ENCODE measurements at places on chromosomes 7 and 10.

DNA sequence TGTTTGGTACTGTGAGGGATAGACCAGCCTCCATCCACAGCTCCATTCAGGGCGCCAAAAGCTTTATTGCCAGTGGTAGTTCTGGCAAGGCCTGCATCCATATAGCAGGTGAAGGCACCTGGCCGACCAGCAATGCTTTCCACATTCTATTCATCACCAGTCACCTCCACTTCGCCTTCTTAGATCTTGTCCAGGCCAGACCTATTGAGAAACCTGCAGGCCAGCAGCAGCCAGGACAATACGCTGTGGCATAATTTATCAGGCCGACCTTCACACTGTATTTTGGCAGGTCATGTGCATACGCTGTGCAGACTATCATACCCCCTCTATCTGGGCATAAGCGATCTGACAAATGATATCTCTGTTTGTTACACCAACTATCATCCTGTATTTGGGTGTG is 15.2 kb upstream of the KNDC1 start:
- no peak for DNase-seq

- DNase-seq: no peak
Observed at GRCh38 chr7:44348300-44348699, 22.9 kb upstream of the CAMK2B start.

DNA sequence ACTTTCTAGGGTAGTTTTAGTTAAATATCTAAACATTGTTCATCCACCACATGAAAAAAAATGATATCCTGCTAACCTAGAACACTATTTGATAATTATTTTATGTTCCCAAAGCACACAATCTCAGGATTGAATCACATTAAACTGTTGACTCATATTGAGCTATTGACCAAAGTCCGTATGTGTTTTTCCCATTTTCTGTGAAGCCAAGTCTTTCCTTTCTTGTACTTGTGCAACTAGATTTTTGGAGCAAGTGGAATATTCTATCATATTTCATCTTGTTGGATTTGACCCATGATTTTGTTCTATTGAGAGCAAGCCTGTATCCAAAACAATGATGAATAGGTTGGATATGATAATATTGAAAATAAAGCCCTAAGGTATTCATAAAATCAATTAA is 164.6 kb downstream of the SKAP2 start:
- no peak for DNase-seq

DNA sequence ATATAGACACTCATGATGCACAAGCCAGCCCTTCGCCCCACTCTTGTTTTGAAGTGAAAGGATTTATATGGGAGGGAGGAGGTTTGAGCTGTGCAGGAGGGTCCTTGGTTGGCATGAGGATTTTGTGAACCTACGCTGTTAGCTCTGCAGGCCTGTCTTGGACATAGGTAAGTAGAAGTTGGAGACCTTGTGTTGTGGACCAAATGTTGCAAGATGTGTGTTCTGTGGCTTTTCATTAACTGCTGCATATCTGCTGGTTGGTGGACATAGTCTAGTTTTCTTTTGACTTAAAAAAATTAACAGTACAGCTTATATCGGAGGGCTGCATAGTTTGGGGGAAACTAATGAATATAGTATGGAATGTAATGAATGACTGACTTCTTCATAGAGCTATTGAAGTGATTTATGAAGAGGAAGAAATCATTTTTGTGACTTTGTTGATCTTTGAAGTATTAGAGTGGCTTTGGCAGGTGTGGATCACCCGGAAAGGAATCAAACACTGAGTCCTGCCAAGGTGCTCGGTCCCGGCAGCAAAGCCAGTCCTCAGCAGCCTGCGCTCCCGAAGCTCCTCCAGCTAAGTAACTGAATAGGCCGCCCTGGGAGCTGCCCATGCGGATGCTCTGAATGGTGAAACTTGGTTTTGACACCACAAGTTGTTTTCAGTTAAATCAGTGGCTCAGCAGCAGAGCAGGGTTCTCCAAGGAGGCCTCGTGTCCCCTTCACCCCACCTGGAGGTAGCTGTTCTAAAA is 3.2 kb downstream of the MGMT start:
- no peak for DNase-seq

DNA sequence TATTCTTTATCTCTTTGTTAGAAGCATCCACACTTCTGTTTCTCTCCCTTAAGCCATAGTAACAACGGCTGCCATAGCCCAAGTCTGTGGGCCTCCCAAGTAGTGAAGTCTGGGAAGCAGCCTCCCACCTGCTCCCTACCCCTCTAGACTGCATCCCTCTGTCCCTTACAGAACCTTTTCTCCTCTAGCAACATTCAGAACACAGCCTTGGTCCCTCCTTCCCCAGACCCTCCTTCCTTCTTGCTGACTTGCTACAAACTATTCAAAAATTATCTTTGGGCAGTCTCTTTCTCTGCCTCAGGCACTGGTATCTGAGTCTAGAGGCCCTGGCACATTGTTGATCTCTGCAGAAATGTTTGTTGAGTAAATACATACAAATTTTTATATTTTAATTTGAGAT is 2.3 kb upstream of the NYAP1 start:
- DNase-seq: no peak

DNA sequence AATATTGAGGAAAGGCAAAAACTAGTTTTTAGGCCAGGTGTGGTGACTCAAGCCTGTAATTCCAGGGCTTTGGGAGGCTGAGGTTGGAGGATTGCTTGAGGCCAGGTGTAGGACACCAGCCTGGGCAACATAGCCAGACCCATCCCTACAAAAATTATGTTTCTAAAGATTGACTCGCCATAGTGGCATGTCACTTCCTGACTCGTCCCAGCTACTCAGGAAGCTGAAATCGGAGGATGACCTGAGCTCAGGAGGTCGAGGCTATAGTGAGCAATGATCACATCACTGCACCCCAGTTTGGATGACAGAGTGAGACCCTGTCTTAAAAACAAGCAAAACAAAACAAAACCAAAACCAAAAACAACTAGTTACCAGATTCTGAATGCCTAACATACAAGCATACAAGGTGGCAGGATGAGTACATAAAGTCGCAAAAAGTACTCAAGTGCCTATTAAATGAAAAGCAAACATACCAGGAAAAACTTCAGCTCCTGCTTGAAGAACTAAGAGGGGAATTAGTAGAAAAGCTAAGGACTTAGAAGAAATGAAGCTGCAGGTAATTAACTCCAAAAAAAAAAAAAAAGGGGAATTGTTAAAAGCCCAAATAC is 14.1 kb downstream of the ZNF398 start:
- no peak for DNase-seq

- no peak for DNase-seq
Observed at GRCh38 chr10:101895781-101896180, 52.2 kb upstream of the KCNIP2 start.

DNA sequence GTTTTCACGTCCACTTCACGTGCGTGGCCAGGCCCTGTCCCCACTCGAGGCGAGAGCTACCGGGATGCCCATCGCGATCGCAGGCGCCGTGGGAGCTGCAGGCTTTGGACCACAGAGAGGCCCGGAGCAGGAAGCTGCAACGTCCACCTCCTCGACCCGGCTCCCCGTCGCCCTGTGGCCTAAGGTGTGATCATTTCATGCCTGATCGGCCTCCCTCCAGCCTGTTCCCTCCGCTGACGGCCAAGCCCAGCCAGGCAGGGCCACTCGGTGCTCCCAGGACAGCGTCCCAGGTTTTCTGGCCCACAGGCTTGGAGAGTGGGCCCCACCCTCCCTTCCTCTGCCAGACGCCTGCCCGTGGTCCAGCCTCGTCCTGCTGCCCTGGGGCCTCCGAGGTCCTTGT is 19.6 kb downstream of the KNDC1 start:
- DNase-seq: no peak

GRCh38 chr7:83646027-83646426 is 2.9 kb downstream of the SEMA3E start:
- DNase-seq: no peak

GRCh38 chr10:4397337-4397736 is 428.7 kb upstream of the AKR1E2 start:
- DNase-seq: no peak

GRCh38 chr7:13912715-13913278 is 76.7 kb downstream of the ETV1 start:
- DNase-seq: no peak

DNA sequence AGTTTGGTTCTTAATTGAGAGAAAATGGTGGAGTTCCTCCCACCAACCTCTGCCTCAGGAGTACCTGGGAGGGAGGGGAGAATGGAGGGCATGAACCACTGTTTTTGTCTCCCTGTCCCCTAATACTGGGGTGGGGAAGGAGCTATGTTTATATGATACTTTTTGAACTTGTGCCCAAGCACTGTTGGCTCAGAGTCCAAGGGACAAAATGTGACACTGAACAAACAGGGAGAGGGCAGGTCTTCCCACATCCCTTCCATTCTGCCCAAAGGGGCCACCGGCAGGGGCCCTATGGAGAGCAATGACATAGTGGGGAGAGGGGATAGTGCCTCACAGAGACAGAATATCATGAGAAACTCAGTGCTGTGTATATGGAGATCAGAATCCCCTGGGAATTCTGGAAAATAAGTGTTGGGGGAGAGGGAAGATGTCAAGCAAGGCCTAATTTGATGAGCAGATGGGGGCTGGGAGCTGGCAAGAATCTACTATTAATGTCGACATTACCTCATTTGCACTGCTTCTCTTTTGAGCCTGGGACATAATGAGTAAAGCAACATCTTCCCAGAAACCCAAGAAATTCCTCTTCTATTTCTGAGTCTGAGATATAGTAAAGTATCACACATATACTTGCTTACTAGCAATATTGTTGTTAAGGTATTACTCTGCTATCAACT is 180.6 kb downstream of the CYP26A1 start:
- no peak for DNase-seq

GRCh38 chr7:69162326-69162725 is 435.9 kb upstream of the AUTS2 start:
- no peak for DNase-seq

DNA sequence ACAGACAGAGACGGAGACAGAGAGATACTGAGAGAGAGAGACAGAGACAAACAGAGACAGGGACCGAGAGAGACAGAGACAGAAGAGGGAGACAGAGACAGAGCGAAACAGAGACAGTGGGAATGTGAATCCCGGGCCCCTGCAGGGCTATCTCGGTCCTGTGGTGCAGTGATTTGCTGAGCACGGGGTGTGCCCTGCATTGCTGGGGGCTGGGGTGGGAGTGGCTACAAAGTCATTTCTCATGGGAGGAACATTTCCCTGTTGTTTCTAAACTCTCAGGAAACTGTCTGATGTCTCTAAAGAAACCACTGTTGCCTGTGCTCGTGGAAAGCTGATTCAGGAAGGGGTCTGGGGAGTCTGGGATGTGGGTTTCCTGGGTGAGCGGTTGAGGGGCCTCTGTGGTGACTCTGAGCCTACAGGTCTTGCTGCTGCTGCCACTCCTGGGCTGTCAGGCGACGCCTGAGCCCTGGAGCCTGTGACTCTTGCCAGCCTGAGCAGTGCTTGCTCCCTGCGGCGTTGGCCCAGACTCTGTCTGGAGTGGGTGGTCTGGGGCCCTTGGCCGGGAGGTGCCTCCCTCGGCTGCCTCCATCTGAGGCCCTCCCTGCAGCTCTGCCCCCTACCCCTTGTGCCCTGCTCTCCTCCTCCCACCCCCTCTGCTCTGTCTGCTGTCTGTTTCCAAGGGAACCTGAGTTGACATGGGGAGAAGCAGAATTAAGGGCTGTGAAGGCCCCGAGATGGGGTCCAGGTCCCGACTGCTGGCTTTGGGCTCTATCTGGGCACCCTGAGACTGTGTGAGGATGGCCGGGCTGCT is 292.0 kb downstream of the WDR37 start:
- no peak for DNase-seq

DNA sequence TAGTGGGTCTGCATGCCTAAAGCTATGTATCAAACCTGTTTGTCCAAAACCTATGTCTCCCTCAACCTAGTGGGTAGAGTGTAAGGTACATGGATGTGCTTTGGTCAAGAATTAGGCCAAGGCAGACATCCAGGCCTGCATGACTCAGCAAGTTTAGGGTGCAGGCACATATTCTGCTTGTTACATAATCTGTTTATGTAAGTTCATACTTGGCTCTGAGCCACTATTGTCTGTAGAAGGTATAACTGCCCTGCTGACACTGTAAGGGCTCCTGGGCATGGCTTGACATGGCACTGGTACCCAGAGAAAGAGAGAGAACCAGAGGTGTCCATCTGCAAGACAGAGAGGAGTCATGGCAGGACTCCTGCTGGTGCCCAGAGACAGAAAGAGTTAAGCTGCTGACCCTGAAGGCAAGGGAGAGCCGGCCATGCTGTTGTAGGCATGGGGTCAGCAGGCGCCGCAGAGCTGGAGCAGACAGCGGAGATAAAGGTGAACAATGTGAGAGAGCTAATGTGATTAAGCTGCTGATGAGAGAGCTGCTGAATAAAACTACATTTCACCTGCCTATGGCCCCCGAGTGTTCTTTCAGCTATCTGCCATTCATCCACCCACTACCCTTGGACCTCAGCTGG is 118.5 kb upstream of the TMEM106B start:
- DNase-seq: no peak

GRCh38 chr10:106967452-106967851 is 197.1 kb downstream of the SORCS1 start:
- DNase-seq: no peak

Measured in putamen (tissue), 1 donor.